ENCODE measurements at places on chromosomes 7 and 10.
A peak's percentile ranks its signal among the peaks of the same experiment; 100 is the strongest.

DNA sequence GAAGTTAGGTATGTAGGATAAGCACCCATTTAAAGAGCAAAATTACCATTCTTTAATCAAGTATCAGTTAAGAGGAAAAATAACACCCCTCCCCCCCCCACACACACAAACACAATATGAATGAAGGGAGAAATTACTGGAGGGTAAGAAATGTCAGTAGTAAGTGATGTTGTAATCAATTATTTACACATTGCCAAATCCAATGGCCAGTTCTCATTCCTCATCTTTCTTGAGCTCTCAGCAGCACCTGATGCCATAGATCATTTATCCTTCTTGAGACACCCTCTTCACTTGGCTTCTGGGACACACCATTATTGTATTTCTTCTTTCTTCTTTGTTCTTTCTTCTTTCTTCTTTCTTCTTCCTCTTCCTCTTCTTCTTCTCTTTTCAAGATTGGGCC lies 33.7 kb upstream of the FAM3C start:
- no peak for DNase-seq

DNA sequence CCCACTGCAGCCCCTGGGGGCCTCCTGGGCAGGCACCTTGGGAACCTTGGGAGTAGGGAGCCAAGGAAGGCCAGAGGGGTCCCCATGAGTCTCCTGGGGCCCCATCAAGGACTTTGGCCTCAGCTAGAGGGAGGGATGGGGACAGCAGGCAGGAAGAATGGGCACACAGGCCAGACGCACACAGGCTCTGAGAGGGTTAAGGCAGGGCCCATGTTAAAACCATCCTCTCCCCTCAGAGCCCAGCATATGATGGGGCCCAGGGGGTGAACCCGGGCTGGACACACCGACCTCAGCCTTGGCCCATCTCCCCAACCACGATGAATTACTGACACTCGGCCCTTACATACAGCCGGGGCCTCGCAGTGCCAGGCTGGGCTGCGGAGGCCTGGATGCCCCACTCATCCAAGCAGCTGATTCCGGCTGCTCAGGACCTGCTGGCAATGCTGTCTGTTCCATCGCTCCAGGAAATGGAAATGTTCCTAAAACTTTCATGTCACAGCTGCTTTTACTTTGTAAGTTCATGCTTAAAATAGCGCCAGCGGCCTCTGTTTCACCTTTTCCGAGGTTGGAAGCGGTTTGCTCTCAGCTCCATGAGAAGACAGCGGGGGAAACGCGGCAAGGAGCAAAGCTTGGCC lies 17.3 kb upstream of the INPP5A start:
- no peak for DNase-seq

DNA sequence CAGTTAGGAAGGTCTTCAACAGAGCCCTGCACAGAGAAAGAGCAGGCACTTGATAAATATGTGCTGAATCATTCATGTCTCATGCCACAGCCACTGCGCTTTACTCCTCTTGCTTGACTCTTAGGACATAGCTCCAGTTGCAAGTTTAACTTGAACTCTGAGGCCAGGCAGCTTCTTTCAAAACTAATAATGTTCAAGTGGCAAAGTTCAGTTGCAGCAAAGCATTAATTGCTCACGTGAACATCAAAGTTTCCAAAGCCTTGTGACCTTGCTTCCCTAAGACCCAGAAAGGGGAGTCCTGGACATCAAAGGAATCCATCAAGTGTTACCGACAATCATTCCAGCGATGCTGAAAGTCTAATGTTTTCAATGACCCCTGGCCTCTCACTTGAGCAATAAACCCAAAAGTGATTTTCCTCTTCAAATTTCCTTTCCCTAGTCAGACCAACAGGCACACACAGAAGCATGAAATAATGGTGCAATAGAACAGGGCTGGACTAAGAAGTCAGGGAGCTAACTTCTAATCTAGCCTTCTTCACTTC lies 21.8 kb upstream of the TECTB start:
- no peak for DNase-seq

DNA sequence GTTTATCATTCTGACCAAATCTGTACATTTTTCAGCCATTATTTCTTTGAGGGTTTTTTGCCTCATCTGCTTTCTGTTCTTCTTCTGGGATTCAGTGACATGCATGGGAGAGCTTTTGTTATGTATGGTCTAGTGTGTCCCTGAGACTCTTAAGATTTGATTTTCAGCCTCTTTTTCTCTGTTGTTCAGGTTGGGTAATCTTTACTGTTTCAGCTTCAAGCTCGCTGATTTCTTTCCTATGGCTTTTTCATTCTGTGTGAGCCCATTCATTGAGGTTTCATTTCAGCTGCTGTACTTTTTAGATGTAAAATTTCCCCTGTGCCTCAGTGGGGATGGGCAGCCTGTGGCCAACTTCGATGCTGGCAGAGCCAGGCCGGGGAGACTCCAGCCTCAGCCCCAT lies 38.1 kb downstream of the FOXK1 start:
- no peak for DNase-seq

DNA sequence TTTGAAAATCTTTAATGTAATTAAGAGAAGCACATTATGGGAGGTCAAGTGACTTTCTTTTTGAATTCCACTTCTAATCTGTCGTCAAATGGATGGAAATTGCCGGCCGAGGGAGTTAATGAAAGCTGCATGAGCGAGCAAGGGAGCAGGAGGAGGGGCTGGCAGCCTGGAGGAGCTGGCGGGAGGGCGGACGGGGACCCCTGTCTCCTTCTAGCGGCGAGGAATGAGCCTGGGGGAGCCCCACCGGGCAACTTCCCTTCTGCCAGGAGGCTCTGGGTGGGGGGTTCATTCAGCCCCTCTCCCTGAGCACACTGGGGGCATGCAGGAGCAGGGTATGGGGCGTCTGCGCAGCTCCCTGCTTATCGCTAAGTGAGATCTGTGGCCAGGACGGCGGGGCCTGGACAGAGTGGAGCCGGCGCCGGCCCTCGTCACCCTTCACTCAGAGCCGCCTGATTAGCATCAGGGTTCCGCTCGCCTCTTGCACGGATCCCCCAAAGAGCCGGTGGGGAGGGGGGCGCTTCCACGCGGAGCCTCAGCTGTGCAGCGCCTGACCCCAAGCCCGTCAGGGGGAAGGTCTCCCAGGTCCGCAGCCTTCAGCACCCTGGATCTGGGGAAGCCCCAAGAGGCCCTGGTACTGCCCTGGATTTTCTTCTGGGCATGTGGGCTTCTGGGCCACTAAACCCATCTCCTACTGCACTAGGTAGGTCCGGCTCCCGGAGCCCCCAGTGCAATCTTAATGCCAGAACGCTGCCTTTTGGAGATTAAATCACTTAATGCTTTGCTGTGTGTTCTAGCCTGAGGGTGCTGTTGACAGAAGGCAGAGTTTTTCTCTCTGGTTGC lies 680.8 kb downstream of the LRMDA start:
- DNase-seq, result no peak

- peak; percentile 49 for DNase-seq
Measured at GRCh38 chr7:31815796-31816195, 128.8 kb downstream of the PPP1R17 start.

GRCh38 chr7:111958896-111959295 lies 247.3 kb downstream of the DOCK4 start:
- peak; percentile 85 for DNase-seq

DNA sequence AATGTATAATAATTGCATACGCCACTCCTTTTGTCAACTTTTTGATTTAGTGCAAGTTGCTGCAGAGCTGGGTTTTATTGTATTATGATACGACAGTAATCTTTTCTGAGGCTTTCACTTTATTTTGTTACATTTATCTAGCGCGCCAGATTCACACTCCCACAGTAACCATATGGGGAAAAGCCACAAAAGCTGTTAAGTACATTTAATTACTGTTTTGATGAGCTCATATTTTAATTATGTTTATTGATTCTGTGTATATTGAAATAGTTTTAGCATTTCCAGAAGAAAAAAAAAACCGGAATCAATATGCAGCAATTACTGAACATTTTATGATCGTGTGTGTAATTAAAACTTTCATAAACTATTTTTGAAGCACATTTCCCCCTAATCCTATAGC lies 118.5 kb downstream of the RAB11FIP2 start:
- no peak for DNase-seq

GRCh38 chr7:157096286-157097055 lies 42.3 kb upstream of the UBE3C start:
- DNase-seq, result no peak

DNA sequence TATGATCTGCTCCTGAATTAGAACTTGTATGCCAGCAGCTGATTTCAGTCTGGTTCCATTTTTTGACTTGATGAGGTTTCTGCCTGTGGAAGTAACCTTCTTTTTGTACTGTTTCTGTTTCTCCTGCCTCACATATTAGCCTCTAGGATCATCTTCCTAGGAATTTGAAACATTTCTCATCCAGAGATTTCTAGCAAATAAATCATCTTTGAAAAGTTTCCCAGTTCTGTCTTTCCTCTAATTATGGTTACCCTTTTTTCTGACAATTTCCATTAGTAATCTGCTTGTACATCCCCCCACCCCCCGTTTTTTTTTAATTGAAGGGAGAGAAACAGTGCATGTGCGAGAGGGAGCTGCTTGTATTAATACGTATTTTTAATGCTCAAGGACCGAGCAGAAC lies 92.2 kb downstream of the NRF1 start:
- no peak for DNase-seq

DNA sequence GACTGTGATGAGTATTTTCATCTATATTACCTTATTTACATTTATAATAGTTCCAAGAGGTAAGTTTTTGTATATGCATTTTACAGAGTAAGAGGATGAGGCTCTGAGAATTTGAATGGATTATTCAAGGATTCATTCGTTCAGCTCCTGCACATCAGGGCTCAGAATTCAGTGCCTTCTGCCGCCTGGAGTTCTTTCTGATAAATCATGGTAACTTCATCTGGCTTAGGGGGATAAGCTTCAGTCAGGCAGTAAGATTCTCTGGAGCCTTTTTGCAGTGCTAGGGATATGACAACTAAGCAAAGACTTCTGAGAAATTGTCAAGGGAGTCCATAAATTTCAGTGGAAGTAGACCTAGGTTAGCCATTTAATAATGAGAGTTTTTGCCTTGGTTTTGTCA lies 668.6 kb downstream of the NRG3 start:
- DNase-seq, result no peak

- no peak for DNase-seq
Measured at GRCh38 chr10:107740962-107741690, 576.6 kb upstream of the SORCS1 start.

DNA sequence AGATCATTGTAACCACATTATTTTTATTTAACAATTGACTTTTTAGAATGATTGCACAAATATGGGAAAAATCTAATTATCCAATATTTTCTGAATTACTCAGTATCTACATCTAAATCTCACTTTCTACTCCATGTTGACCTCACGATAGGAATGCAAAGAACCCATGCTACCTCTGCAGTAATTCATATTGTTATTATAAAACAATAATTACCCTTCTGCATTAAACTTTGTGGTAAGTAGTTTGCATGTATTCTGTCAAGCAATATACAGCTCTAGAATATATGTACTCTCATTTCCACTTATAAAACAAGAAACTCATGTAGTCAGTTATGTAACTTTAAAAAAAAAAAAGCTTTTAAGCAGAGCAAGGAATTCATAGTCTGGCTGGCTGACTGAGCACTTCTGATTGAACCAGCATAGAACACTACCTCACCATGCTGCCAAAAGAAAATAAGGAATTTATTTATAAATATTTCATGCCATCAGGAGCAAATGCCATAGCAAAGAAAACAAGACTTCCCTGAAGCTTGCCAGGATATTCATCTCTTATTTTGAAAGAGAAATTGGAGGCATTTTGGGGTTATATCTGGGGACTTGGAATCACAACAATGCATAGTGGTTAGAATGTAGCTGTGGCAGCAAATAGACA lies 895.7 kb downstream of the XPNPEP1 start:
- DNase-seq, result no peak

DNA sequence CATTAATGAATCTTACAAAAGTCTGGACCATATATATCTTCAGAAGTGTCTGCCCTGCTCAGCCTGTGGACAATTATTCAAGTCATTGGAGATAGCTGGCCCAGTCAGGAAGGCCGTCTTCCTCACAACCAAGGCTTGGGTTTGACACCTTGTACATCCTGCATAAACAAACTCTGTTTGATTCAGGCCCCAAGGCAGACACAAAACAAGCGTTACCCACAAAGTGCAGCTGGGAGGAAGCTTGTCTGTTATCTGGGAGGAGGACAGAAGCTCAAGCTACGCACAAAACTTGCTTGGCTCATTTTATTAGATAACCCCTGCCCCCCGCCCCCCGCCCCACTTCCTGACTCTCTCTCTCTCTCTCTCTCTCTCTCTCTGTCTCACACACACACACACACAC lies 166.9 kb upstream of the WDR11 start:
- peak; percentile 77 for DNase-seq

- no peak for DNase-seq
Measured at GRCh38 chr7:71408271-71408670, 276.3 kb downstream of the GALNT17 start.

DNA sequence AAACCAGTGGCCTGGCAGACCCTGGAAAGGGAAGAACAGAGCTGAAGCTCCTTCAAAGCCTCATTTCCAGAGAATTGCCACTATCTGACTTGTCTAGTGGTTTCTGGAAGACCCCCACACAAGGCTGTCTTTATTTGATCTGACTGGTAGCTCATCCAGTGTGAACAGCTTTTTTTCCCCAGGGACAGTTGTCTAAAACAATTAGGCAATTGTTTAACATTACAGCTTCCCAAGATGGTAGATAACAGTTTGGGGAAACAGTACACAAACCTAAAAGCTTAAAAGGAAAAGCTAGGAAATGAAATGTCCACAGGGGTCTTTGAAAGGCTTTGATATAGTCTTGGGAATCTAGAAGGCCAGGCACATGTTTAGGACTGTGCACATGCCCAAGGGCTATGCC lies 203.4 kb upstream of the CTBP2 start:
- DNase-seq, result no peak

GRCh38 chr7:22944022-22944421 lies 69.9 kb downstream of the HYCC1 start:
- no peak for DNase-seq

GRCh38 chr10:13816195-13816925 lies 229.6 kb downstream of the PRPF18 start:
- peak; percentile 30 for DNase-seq

DNA sequence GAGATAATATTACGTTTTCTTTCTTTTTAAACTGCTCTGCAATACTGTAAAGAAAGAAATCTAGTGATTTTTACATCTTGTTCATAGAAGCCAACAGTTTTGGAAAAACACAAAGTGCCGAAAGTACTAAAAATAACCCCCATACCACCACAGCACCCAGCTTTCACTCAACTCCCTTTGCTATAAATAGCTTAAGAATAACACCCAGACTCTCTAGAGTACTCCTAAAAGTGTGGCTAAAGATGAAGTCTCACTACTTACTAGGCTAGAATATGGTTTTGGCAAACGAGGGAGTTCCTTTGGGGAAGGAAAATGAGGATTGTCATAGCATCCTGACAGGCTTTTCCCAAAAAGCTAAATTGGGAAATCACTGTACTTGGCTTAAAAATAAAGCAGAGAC lies 151.8 kb upstream of the ANK3 start:
- DNase-seq, result no peak
